Kidney epithelial cell (primary cell): ENCODE measurements at places on chromosomes 5 and 9. TPM values are rescaled to one million over a fixed set of nuclear protein-coding genes. Genes with fewer than 3 reads are reported as not detected.

Gene TRIP13
- total RNA-seq, result 7.4 and 10.8 TPM in 2 replicates

Gene ASPN
- not detected in 2 replicates for total RNA-seq

Gene CAMLG
- 23.1 and 24.5 TPM in 2 replicates for total RNA-seq

Gene UBE2B
- 31.2 and 38.1 TPM in 2 replicates for total RNA-seq

Gene C7
- total RNA-seq, result 0.13 and 0.34 TPM in 2 replicates

Gene ENTR1
- total RNA-seq, result 65.7 and 71.4 TPM in 2 replicates

Gene DND1
- total RNA-seq, result 0.34 and 1.0 TPM in 2 replicates

Gene FAM78A
- total RNA-seq, result 1.0 and 1.9 TPM in 2 replicates

Gene IFNB1
- not detected in 2 replicates for total RNA-seq

Gene ALG2
- total RNA-seq, result 52.4 and 54.1 TPM in 2 replicates

Gene VLDLR
- 28.5 and 31.3 TPM in 2 replicates for total RNA-seq

Gene SOWAHA
- 0.21 and 0.89 TPM in 2 replicates for total RNA-seq

Gene ZNF484
- total RNA-seq, result 9.1 and 10.2 TPM in 2 replicates

Gene CTXN3
- total RNA-seq, result not detected in 2 replicates

Gene FOXD1
- total RNA-seq, result 14.7 and 22.0 TPM in 2 replicates

Gene HTR4
- total RNA-seq, result not detected in 2 replicates

Gene IL33
- total RNA-seq, result 0.68 and 0.84 TPM in 2 replicates

Gene TESK1
- total RNA-seq, result 24.5 and 26.9 TPM in 2 replicates

Gene BRD3
- 23.3 and 32.0 TPM in 2 replicates for total RNA-seq

Gene SOHLH1
- total RNA-seq, result not detected in 2 replicates

Gene NMUR2
- not detected in 2 replicates for total RNA-seq

Gene CDKN2A
- 1.7 and 3.6 TPM in 2 replicates for total RNA-seq

Gene SLC6A19
- total RNA-seq, result not detected in 2 replicates

Gene TRIM36
- 5.0 and 7.9 TPM in 2 replicates for total RNA-seq

Gene NIPSNAP3A
- 25.2 and 29.3 TPM in 2 replicates for total RNA-seq

Gene PLAC8L1
- total RNA-seq, result not detected in 2 replicates

Gene LNPEP
- 24.6 and 25.5 TPM in 2 replicates for total RNA-seq

Gene SLC6A3
- not detected in 2 replicates for total RNA-seq

Gene SARDH
- total RNA-seq, result 0.75 and 1.8 TPM in 2 replicates

Gene DNAH5
- total RNA-seq, result 2.7 and 4.4 TPM in 2 replicates

Gene IFNA13
- total RNA-seq, result not detected in 2 replicates

Gene RAB14
- 38.1 and 42.4 TPM in 2 replicates for total RNA-seq

Gene MARVELD2
- 27.6 and 28.6 TPM in 2 replicates for total RNA-seq

Gene AJM1
- 0.75 and 0.96 TPM in 2 replicates for total RNA-seq

Gene IL7R
- 1.6 and 4.0 TPM in 2 replicates for total RNA-seq

Gene IL5
- total RNA-seq, result not detected in 2 replicates
